Activated CD4-positive, alpha-beta T cell treated with anti-CD3 and anti-CD28 coated beads for 36 hours (primary cell): ENCODE measurements at places on chromosomes 3 and 15. TPM values are rescaled to one million over a fixed set of nuclear protein-coding genes. Genes with fewer than 3 reads are reported as not detected.

DNA sequence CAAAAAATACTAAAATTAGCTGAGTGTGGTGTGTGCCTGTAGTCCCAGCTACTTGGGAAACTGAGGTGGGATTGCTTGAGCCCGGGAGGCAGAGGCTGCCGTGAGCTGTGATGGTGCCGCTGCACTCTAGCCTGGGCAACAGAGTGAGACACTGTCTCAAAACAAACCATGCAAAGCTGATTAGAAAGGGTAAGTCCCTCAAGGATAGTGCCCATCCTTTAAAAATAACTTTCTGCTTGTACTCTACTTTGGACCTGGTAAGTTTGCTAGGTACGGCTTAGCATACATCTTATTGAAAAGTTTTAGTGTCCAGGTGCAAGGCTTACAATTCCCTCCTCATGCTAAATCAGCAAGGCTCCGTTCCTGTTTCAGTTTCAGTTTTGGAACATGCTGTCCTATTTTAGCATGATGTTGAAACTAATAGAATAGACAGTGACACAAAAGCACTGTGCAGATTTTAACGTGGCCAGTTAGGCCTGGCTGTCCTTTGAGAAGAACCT, 21.4 kb downstream of the FEM1B start:
- H3K27ac ChIP-seq = peak overlapping the region; percentile 72
- H3K27me3 ChIP-seq = no peaks in the 10 kb centered on the region
- peaks cover 10% of the 10 kb centered on the region for H3K36me3 ChIP-seq
- H3K4me1 ChIP-seq = peaks cover 35% of the 10 kb centered on the region
- DNase-seq = peak; percentile 20

Gene C3orf20
- not detected for total RNA-seq

DNA sequence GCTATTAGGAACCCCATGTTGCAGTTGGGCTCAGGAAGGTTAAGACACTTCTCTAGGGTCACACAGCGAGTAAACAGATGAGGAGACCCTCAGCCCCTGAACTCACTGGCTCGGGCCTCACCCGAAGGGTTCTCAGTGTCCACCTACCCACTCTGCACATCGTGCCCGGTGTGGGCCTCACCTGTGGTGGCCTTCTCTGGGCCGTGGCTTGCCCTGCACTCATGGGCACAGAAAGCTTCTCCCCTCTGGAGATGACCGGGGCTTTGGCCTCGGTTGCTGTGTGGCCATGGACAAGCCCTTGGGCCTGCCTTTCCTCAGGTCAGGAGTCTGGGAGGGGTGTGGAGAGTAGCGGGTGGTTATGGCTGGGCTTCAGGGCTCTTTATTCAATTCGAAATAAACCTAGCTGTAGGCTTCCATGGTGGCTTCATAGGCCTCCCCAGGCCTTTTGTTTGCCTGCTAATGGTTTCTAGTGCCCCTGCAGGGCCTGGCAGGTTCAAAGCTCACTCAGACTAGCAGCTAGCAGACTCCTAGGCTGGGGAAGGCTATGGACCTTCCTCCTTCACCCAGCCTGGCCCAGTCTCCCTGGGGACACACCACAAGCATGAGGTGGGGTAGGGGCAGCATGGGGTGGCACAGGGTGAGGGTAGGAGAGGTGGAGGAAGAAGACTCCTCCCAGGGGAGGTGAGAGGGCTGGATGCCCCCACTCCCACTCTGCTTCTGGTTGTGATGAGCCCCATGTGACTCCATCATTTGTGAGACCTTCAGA, 103.1 kb downstream of the LINGO1 start:
- H3K4me3 ChIP-seq = no peak overlapping the region
- no peaks in the 10 kb centered on the region for H3K4me1 ChIP-seq
- no peaks in the 10 kb centered on the region for H3K36me3 ChIP-seq
- H3K27ac ChIP-seq = no peak overlapping the region
- H3K27me3 ChIP-seq = peaks cover 3% of the 10 kb centered on the region
- no peak for DNase-seq

DNA sequence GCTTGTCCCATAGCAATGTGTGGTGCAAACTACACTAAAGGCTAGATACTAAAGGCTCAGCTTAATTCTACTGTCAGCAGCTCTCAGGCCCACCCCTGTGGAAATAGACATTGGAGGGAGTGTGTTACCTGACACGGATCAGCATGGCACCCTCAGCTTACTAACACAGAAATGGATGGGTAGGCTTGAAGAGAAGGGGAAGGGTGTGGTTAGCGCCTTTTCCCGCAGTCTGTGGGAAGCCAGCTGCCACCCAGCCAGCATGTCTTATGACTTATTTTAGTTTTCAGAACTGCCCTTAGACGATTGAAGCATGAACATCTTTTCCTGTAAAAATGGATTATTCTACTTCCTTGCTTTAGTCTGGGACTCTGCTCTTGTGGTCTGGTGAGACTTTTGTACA, 25.8 kb upstream of the ADPGK start:
- no peaks in the 10 kb centered on the region for H3K27me3 ChIP-seq
- no peak for DNase-seq
- H3K4me1 ChIP-seq = peaks cover 4% of the 10 kb centered on the region
- no peak overlapping the region for H3K27ac ChIP-seq
- H3K4me3 ChIP-seq = no peak overlapping the region
- peaks cover 2% of the 10 kb centered on the region for H3K36me3 ChIP-seq

GRCh38 chr3:60893946-60894345, 357.3 kb downstream of the FHIT start:
- no peaks in the 10 kb centered on the region for H3K27me3 ChIP-seq
- DNase-seq = no peak
- H3K36me3 ChIP-seq = no peaks in the 10 kb centered on the region
- H3K27ac ChIP-seq = no peak overlapping the region
- no peak overlapping the region for H3K4me3 ChIP-seq

DNA sequence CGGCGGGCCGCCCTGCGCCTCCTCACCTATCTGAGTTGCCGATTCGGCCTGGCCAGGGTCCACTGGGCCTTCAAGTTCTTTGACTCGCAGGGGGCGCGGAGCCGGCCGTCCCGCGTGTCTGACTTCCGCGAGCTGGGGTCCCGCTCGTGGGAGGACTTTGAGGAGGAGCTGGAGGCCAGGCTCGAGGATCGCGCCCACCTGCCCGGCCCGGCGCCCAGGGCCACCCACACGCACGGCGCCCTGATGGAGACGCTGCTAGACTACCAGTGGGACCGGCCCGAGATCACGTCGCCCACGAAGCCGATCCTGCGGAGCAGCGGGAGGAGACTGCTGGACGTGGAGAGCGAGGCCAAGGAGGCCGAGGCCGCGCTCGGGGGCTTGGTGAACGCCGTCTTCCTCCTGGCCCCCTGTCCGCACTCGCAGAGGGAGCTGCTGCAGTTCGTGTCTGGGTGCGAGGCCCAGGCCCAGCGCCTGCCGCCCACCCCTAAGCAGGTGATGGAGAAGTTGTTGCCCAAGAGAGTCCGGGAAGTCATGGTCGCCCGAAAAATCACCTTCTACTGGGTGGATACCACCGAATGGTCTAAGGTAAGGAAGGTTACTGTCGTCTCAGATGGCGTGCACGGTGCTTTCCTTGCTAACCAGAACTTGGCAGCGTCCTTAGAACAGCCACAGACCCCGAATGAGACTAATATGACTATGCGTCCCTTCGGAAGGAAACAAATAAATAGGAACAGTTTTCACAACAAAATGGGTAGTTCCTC, 567 bp downstream of the TICRR start:
- H3K36me3 ChIP-seq = peaks cover 41% of the 10 kb centered on the region
- peaks cover 26% of the 10 kb centered on the region for H3K4me1 ChIP-seq
- H3K27ac ChIP-seq = peak overlapping the region; percentile 53
- DNase-seq = peak; percentile 52
- peaks cover 5% of the 10 kb centered on the region for H3K27me3 ChIP-seq
- H3K4me3 ChIP-seq = peak overlapping the region; percentile 89

GRCh38 chr3:129439226-129439816, 427 bp downstream of the MBD4 start:
- H3K36me3 ChIP-seq = peaks cover 46% of the 10 kb centered on the region
- peak overlapping the region; percentile 91 for H3K27ac ChIP-seq
- H3K4me3 ChIP-seq = peak overlapping the region; percentile 100
- DNase-seq = peak; percentile 68

DNA sequence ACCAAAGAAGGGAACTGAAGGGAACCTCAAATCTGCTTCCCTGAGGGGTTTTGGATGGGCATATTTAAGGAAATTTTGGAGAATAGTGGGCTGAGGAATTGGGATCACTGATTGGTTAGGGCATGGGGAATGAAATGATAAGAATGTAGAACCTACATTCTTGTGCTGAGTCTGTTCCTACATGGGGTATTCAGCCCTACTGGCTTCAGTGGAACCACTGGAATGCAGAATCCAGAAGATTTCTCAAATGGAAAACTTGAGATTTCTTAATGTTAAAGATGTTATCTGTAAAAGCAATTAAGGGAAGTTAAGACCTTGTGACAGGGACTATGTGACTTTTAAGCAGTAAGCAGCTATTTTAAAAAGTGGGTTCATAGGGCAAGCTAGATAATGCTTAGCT, 1062.4 kb downstream of the AGBL1 start:
- no peaks in the 10 kb centered on the region for H3K36me3 ChIP-seq
- no peaks in the 10 kb centered on the region for H3K4me1 ChIP-seq
- no peak for DNase-seq
- no peak overlapping the region for H3K4me3 ChIP-seq
- H3K27ac ChIP-seq = no peak overlapping the region
- peaks cover 3% of the 10 kb centered on the region for H3K27me3 ChIP-seq

DNA sequence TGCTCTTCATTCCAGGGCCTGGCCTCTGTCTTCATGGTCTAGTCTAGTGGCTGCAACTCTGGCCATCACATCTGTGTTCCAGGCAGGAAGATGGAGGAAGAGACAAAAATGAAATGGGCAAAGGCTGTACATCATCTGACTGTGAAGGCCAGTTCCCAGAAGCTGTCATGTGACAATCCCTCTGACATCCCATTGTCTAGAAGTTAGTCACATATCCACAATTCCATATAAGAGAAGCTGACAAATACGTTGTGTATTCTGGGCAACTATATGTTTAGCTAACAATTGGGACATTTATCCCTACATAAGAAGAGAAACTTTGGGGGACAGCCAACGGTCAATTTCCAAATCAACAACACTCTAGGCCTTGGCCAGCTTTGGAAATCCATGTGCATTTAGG, 34.5 kb upstream of the C3orf70 start:
- no peak for DNase-seq
- no peak overlapping the region for H3K4me3 ChIP-seq

Gene MESP2
- total RNA-seq = 0.14 TPM

DNA sequence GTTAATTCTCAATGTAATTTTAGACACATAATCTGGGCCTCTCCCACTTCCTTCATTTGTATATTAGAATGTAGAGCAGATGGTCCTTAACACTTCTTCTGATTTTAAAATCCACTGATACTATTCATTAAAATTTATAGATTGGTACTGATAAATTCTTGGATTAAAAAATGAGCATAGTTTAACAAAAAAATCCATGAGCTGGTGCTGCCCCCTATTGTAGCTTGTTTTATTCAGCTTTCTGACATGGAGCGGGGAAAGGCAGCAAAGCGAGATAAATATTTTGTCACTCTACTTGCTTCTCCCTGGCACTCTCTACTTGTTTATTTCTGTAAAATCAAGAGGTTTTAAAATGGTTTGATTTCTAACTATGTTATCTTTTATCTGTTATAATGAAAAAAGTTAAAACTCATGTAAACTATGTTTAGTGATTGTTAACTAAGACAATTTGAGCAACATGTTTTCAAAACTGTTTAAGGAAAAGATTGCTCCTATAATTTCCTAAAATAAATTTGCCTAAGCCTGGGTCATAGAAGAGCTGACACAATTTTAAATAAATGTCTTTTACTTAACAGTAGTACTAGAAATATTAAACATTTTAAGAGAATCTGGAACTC, 26.5 kb upstream of the PLOD2 start:
- H3K36me3 ChIP-seq = no peaks in the 10 kb centered on the region
- DNase-seq = peak; percentile 21
- no peak overlapping the region for H3K27ac ChIP-seq
- no peak overlapping the region for H3K4me3 ChIP-seq
- H3K27me3 ChIP-seq = peaks cover 18% of the 10 kb centered on the region

Gene C3orf70
- total RNA-seq = 0.04 TPM

Gene GPR62
- total RNA-seq = not detected

Gene CCR8
- 0.75 TPM for total RNA-seq

DNA sequence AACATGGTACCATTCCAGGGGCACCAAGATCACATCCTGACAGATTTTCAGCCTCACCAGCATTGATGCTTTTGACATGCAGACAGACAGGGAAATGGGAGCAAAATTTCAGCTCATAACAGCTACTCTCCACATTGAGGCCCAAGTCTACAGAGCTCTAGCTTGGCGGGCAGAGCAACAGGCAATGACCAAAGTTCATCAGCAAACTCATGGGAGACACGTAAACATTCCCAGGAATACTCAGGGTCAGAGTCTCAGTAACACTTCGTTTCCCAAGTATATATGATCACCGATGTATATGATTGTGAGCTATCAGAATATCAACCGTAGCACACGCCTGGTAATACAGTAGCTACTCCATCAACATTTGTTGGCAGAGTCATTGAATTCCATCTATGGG, 59.2 kb upstream of the SLC24A5 start:
- H3K27ac ChIP-seq = no peak overlapping the region
- no peak overlapping the region for H3K4me3 ChIP-seq
- no peaks in the 10 kb centered on the region for H3K36me3 ChIP-seq
- DNase-seq = no peak

- DNase-seq = peak; percentile 78
- no peaks in the 10 kb centered on the region for H3K27me3 ChIP-seq
- no peaks in the 10 kb centered on the region for H3K36me3 ChIP-seq
- no peak overlapping the region for H3K27ac ChIP-seq
- no peak overlapping the region for H3K4me3 ChIP-seq
Measured at GRCh38 chr3:126752303-126753190, 48.5 kb downstream of the CHCHD6 start.

GRCh38 chr3:149435996-149436885, 38.3 kb upstream of the TM4SF4 start:
- no peaks in the 10 kb centered on the region for H3K4me1 ChIP-seq
- H3K36me3 ChIP-seq = no peaks in the 10 kb centered on the region
- DNase-seq = no peak
- H3K27me3 ChIP-seq = peaks cover 5% of the 10 kb centered on the region
- no peak overlapping the region for H3K27ac ChIP-seq

DNA sequence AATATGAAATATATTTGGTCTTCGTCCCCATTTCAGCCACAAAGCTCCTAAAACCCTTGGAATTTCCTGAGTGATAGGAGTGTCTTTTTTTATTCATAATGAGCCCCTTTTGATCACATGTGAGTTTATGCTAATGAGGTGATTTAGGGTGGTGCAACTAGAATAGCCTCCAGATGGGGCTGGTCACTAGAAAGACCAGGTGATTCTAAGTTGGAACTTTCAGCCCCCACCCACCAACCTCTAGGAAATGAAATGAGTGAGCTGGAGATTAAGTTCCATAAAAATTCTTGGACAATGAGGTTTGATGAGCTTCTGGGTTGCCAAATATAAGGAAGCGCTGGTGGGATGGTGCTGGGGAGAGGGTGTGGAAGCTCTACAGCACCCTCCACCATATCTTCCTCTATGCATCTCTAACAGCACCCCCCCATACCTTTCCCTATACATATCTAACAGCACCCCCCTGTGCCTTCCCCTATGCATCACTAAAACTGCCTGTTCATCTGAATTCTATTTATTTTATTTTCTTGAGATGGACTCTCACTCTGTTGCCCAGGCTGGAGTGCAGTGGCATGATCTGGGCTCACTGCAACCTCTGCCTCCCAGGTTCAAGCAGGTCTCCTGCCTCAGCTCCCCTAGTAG, 2.1 kb upstream of the SMCO1 start:
- peaks cover 7% of the 10 kb centered on the region for H3K36me3 ChIP-seq
- no peak overlapping the region for H3K27ac ChIP-seq

- H3K36me3 ChIP-seq = no peaks in the 10 kb centered on the region
- no peak overlapping the region for H3K4me3 ChIP-seq
- peaks cover 2% of the 10 kb centered on the region for H3K4me1 ChIP-seq
- peaks cover 35% of the 10 kb centered on the region for H3K27me3 ChIP-seq
Measured at GRCh38 chr15:83078712-83079111, 11.7 kb upstream of the BTBD1 start.

Gene CPLX3
- total RNA-seq = 0.11 TPM
